Transverse colon (tissue), 4 donors: ENCODE measurements at places on chromosomes 3 and 15. TPM values are rescaled to one million over a fixed set of nuclear protein-coding genes. Genes with fewer than 3 reads are reported as not detected.

Gene PLIN1
- 11.2 TPM for total RNA-seq

DNA sequence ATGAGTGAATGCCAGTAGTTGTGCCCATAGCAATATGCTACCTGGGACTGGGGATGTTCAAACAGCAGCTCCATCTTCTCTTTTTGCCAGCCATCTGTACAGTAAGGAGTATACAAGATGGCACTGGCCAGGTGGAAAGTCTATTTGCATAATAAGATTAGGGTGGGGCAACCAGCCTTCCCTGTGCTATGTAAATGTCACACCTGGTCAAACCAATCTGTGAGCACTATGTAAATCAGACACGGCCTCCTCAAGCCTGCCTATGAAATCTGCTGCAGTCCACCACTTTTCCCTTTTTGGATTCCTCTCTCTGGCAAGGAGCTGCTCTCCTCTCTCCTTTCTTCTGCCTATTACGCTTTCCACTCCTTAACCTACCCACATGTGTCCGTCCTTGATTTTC lies 53.0 kb downstream of the C3orf80 start:
- H3K4me3 ChIP-seq, result no peak overlapping the region
- no peak for DNase-seq
- H3K27me3 ChIP-seq, result no peaks in the 10 kb centered on the region
- H3K36me3 ChIP-seq, result no peaks in the 10 kb centered on the region
- no peaks in the 10 kb centered on the region for H3K4me1 ChIP-seq

DNA sequence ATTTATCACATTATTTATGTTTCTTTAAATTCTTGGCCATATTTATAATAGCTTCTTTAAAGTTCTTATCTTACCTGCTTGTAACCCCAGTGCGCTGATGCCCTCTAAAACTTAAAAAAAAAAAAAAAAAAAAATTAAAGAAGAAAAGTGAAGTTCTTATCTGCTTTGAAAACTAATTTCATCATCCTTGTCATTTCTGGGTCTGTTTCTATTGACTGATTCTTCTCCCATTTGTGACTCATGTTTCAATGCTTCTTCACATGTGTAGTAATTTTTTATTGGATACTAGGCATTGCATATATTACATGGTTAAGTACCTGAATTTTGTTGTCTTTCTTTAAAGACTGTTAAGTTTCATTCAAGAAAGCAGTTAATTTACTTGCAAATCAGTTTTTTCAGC lies 3.4 kb upstream of the SEC22A start:
- no peak overlapping the region for H3K27ac ChIP-seq
- no peak for DNase-seq
- no peak overlapping the region for H3K4me3 ChIP-seq
- no peaks in the 10 kb centered on the region for H3K36me3 ChIP-seq
- H3K4me1 ChIP-seq, result peaks cover 10% of the 10 kb centered on the region

GRCh38 chr15:67083135-67083762 lies 17.8 kb downstream of the SMAD3 start:
- no peak overlapping the region for H3K4me3 ChIP-seq
- DNase-seq, result no peak
- H3K27ac ChIP-seq, result peak overlapping the region; percentile 43
- H3K27me3 ChIP-seq, result no peaks in the 10 kb centered on the region
- H3K4me1 ChIP-seq, result peaks cover 51% of the 10 kb centered on the region

DNA sequence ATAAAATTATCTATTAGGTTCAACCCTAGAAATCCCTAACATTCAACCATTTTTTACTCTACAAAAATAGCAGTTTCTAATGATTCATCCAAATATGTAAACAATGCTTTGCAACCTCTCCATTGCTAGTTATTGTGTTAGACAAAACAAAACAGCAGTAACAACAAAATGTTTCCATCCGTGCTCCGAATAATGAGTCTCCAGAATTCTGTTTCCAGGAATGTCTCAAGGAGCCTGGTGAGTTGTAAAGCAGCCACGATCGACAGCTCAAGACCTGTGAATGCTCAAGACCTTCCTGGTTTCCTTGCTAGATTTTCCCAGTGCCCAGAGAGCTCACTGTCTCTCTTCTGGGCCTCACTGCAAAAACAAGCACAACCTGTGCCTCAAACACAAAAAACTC lies 49.9 kb downstream of the CHRD start:
- H3K36me3 ChIP-seq, result no peaks in the 10 kb centered on the region
- no peaks in the 10 kb centered on the region for H3K4me1 ChIP-seq
- no peak overlapping the region for H3K4me3 ChIP-seq
- no peaks in the 10 kb centered on the region for H3K27me3 ChIP-seq
